Lower leg skin (tissue), 4 donors: ENCODE measurements at places on chromosomes 2 and 18.

GRCh38 chr2:12704378-12704777 lies 12.4 kb upstream of the TRIB2 start:
- no peak for DNase-seq

DNA sequence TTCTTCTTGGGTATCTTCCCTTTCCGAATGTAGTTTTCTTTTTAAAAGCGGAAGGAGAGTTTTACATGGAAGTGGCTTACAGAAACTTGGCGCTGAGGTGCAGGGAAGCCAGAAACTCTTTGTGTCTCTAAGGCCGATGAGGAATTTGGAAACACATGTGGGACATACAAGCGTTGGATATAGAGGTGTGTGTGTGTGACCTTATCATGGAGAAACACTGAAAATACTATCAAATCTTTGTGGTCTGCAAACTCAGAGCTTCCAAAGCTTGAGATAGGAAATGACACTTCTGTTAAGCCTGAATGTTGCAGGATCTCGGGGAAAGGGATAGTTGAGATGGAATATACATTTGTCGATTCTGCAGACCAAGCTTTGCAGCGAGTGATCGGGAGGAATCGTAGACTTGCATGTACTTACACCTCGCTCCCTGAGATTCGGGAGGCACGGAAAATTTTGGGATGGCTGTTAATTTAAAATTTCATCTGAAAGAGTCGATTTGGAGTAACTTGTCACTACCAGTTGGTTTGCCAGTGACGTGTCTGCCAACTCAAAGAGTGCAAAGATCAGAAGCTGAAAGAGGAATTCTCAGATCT lies 1.0 kb downstream of the NAB1 start:
- DNase-seq = no peak

DNA sequence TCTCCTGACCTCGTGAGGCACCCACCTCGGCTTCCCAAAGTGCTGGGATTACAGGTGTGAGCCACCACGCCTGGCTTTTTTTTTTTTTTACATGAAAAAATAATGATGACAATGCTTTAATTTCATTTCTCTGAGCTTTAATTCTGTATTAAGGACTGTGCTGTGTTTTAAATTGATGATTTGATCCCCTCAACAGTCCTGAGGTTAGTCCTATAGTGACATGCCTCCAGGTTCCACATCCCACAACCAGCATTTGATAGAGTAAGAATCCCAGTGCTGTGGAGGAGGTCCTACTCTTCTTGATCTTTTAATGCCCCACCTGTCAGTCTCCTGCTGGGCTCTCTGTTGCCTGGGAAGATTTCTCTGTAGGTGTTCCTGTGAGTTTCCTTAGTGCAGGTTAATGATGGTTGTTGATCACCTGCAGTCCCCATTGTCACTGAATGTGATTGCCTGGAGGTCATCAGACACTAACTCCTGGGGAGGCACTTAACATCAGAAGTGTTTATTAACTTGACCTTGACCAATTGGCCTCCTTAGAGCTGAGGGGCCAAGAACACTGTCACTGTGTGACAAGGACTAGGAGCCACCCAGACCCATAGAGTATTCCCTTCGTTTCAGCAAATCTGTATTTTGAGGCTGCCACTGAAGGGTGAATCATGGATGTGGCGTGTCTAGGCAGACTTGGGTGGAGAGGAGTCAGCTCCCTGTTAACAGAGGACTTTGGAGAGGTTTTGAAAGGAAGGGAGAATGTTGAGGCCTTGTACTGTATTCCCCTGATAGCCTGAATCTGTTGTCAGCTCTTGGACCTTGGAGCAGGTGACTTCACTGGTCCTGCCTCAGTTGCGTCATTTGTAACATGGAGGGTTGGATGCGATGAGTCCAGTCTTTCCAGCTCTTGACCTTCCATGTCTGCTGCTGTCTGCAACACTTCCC lies 11.5 kb downstream of the ASAP2 start:
- DNase-seq = no peak

DNA sequence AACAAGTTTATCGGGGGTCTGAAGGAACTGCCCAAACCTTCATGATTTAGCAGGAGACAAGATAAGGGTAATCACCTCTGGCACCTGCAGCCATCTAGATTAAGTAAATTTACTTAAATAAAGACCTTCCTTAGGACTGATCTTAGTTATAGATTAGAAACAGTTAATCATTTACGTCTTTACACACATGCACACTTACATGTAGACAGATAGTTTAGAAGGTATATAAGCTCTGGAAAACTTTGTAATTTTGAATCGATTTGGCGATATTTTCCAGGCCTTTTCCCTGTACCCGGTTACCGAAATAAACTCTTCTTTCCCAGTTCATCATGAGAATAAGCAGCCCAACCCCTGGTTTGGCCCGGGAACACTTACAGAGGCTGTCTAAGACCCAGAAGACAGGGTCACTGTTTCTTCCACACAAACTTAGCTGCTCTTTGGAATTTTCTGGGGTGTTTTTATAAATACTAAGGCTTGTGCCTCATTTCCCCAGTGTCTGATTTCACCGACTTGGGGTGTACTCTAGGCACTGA lies 560 bp upstream of the SKA1 start:
- DNase-seq = no peak

DNA sequence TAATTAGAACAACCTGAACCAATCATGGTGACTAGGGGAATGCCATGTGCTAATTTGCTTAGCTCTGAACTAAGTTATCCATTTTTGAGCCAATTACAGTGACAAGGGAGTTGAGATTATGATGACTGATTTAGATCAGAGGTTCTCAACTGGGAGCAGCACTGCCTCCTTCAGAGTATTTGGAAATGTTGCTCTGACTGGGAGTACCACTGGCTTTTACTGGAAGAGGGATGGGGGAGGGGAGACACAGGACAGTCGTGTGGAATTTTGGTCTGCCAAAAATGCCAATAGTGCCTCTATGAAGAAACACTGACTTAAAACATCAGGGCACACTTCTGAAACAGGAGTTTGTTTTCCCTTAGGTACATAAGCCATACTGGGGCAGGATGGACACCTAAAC lies 48.1 kb upstream of the VPS54 start:
- no peak for DNase-seq

DNA sequence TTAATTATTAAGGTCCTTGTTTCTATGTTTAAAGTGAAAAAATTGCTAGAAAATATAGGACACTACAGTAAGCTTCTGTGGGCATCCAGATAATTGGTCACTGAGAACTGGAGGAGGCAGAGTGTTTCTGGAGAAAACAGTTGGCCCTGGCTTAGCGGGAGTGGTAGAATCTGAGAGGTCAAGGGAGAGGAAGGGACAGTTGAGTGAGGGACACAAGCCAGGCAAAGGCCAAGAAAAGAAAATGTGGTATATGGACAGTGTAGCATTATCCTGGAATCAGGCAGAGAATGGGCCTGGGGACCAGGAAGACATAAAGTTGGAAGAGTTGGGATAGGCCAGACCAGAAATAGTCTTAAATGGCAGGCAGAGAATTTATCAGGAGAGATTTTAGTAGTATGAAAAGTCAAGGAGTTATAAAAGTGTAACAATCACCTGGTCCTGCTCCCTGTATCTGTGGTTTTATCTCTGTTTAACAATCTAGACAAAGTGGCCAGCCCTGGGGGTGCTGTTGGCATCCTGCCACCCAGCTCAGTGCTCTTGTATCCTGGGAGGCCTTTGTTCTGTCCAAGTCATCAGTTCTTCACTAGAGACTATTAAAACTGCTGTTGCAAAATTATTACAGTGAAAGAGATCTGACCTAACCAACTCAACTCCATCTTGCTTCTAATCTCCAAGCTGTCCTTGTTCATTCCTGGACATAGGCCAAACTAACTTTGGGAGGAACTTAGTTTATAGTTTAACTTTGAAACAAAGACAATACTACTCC lies 15.4 kb upstream of the MSGN1 start:
- no peak for DNase-seq

- no peak for DNase-seq
Measured at GRCh38 chr2:239586651-239587310, 186.0 kb upstream of the HDAC4 start.

- no peak for DNase-seq
Measured at GRCh38 chr2:133092571-133092970, 422.6 kb upstream of the LYPD1 start.

DNA sequence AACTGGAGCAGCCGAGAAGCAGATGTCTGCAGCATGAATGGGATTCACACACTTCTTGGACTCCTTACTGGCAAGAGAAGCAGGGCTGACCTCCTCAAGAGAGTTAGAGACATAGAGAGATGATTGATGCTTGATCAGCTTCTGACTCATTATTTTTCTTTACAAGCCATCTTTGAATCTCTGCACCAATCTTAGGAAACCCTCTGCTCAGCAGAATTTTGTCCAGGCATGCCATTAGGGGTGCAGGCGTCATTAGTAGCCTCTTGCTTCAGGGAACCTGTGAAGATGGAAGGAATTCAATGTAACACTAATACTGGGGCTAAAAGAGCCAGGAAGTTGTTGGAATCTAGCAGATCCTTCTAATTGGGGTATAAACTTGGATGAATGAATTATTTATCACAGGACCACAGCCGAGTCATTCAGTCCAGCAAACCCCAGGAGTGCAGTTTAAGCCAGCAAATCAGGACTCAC lies 151.8 kb downstream of the MGAT5 start:
- DNase-seq = no peak

- DNase-seq = no peak
Measured at GRCh38 chr2:205703471-205704126, 21.3 kb downstream of the NRP2 start.

GRCh38 chr2:198883604-198884003 lies 574.1 kb downstream of the SATB2 start:
- DNase-seq = no peak

GRCh38 chr2:24304631-24305030 lies 55.7 kb downstream of the ITSN2 start:
- DNase-seq = no peak

- DNase-seq = no peak
Measured at GRCh38 chr2:162075689-162076132, 1.7 kb upstream of the DPP4 start.

DNA sequence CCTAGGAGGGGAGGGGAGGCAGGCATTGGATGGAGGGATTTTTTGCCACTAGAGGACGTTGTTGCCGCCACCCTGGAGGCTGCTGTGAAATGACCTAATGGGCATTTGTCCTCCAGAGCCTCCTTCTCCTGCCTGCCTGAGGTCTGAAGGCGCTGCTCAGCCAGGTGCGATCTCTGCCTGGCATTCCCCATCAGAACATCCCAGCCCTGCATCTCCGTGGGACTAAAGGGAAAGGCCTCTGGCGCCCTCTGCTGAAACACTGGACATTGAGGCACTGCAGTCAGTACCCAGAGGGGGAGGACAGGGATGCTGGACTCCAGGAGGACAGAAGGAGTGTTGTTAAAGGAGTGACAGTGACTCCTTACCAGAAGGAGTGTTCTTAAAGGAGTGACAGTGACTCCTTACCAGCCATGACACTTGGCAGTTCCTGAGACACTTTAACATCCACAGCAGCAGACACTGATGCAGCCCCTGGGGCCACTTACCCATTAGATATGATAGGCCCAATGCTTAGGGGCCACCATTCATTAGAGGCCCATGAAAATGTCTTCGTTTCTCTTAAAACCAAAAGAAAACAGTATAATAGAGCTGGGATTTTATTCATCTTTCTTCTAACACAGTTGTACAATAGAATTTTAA lies 17.0 kb downstream of the THNSL2 start:
- DNase-seq = no peak

DNA sequence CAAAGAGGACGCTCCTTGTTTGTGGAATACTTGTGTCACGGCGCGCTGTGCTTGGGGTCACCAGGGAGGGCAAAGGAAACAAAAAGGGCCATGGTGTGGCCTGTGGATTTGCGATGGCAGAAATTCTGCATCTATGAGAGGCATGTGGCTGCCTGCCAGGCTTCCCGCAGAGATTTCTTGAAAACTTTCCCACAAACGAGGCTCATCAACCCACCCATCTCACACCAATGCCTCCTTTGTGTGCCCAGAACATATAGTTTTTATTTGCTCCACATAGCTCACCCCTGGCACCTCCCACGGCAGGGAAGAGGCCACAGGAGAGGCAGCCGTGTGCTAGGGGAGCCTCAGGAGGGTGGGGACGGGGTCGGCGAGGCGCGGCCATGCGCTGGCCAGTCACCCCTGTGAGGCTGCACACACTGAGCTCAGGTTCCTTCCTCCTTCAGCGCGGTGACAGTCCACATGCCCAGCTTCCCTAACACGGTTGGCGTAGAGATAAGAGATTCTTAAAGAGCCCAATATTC lies 100.3 kb downstream of the MBP start:
- no peak for DNase-seq

GRCh38 chr2:69946351-69947324 lies 14.8 kb downstream of the ASPRV1 start:
- DNase-seq = no peak

- no peak for DNase-seq
Measured at GRCh38 chr2:32489061-32489460, 132.2 kb downstream of the BIRC6 start.

DNA sequence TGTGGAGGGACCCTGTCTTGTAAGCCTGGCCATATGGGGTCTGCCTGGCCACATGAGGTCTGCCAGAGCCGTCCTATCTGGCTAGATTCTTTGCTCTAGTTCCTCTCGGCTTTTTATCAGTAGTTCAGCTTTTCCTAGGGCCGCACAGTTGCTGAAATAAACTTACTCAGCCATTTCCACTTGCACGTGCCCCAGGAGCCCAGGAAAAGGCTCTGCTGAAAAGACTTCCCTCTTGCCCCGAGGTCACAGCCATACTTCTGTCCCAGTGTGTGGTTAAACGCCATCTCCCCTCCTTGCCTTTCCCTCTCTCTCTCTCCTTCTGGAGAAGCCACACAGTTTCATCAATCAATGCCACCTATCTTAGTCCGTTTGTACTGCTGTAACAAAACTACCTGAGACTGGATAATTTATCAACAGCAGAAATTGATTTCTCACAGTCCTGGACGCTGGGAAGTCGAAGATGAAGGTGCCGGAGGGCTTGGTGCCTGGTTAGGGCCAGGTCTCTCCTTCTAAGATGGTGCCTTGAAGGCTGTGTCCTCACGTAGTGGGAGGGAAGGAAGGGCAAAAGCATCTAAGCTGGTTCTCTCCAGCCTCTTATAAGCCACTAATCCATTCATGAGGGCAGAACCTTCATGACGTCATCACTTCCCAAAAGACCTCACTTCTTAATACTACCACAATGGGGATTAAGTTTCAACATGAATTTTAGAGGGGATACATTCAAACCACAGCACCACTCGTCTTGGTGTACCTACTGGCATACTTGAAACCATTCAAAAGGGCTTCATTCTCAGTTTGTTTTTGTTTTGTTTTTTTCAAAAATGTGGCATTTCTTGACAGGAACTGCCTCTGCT lies 11.2 kb upstream of the GALM start:
- no peak for DNase-seq

DNA sequence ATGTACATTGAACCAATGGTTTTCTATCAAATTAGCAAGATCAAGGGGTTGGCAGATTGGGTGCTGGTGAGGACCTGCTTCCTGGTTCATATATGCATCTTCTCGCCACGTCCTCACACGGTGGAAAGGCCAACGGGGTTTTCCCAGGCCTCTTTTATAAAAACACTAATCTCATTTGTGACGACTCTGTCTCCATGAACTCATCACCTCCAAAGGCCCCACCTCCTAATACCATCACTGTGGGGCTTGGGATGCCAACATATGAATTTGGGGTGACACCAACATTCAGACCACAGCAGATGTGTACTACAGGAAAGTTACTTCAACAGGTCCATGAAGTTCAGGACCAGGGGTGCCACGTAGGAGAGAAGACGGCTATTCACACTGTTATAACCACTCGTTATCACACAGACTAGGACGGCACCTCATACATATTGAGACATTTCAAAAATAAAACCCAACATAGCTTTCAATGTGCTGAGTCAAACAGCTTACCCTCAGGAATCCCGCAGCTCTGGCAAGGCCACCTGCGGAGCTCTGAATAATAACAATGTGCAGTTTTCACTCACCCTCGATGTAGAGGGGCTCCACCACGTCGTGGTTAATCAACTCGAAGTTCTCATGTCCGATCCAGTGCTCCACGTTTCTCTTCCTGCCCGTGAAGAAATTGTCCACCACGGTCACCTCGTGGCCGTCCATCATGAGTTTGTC lies 49.3 kb downstream of the UXS1 start:
- DNase-seq = no peak
